ENCODE measurements at places on chromosomes 1 and 21.

GRCh38 chr1:26740023-26740634 is 44.3 kb downstream of the ARID1A start:
- DNase-seq: no peak

DNA sequence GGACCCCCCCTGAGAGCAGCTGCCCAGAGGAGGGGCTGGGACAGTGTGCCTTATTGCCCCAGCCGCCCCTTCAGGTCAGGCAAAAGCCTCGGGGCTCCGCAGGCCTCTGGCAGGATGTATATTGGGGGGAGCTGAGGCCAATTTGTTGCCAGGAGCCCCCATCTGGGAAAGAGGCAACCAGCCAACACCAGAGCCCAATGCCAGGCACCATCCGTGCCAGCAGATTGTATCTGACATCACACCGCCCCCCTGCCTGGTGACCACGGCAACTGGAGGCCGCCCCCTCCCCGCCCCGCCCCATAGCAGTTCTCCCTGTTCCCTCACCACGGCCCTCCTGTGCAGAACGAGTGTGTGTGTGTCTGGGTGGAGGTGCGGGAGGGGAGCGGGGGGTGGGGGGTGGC is 3.6 kb upstream of the PLEKHG5 start:
- no peak for DNase-seq

GRCh38 chr1:27153549-27153886 is 1.4 kb downstream of the SLC9A1 start:
- DNase-seq: no peak

DNA sequence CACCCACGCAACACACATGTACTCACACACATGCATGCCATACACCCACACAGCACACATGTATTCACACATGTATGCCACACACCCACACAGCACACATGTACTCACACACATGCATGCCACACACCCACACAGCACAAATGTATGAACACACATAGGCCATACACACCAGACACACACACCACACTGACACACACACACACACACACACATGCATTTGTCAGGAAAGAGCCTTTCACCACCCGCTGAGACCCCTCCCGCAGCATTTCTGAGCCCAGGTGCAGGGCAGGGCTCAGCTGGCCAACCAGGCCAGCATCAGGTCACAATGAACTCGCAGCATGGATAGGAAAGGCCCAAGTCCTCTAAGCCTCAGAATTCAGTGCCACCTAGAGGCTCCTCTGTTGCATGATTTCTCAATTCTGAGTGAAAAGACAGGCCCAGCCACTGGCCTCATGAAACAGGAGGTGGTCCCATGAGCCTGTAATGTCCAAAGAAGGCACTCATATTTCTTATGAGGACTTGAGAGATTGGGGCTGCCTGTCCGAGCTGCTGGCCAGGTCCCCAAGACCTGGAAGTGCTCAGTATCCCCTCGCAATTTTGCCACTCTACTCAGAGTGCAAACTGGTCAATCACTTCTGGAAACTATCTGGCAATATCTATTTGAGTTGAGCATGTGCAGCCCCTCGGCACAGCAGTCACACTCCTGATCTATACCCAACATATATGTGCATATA is 57.3 kb downstream of the PSMG1 start:
- no peak for DNase-seq

DNA sequence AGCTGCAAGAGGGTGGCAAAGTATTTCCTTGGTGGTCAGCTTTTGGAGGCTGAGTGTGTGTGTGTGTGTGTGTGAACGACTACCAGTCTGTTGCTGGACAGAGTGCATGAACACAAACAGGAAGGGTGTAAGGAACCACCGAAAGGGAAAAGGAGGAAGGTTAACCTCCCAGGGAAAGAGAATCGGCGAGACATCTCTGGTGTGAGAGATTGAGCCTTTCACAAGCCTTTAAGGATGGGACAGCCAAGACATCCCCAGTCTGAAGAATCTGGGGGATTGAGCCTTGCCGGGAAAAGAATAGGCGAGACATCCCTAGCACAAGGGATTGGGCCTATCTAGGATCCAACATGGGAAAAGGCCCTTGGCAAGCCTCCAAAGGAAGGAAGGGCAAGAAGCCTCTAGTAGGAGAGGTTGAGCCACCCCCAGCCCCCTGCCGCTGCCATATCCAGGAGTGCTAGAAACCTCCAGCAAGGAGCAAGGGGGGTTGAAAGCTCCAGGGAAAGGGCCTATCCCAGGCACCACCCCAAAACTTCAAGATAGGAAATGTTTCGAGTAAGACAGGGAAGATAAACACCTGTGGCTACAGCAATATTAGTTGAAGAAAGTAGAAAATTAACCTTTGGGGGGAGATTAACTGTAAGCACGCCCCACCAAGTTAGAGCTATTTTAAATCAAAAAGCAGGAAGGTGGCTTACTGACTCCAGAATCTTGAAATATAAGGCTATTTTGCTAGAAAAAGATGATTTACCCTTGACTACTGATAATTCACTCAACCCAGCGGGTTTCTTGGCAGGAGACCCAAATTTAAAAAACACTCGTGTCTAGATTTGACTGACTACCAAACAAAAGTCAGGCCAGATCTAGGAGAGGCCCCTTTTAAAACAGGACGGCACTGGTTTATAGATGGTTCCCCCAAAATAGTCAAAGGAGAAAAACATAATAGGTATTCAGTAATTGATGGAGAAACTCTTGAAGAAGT is 3.2 kb downstream of the TEX50 start:
- no peak for DNase-seq

DNA sequence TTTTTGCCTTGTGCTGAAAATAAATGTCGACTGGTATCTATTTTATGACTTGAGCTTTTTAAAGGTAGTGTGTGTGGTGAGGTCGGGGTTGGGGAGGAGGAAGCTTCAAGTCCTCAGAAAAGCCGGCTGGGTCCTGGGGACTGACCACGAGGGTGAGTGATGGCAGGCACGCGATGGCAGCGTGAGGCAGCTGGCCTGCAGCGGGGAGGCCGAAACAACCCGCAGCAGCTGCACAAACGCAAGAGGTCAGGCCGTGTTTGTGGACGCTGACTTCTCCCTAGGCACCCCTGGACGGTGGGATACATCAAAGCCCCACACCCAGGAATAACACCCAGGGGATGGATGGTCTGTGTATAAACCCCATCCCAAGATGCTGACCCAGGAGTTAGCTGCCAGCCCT is 51.4 kb downstream of the ZBTB18 start:
- no peak for DNase-seq

DNA sequence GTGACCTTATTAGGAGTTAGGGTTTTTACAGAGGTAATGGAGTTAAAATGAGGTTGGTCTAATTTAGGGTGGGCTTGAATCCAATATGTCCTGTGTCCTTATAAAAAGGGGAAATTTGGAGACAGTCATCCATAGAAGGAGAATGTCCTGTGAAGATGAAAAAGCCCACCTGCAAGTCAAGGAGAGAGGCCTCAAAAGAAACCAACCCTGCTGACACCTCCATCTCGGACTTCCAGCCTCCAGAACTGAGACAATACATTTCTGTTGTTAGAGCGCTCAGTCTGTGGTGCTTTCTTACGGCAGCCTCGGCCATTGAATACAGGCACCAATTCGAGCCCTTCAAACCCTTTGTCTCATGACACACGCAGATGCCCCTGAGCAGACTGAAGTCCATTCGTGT is 43.8 kb downstream of the ACTA1 start:
- DNase-seq: no peak

DNA sequence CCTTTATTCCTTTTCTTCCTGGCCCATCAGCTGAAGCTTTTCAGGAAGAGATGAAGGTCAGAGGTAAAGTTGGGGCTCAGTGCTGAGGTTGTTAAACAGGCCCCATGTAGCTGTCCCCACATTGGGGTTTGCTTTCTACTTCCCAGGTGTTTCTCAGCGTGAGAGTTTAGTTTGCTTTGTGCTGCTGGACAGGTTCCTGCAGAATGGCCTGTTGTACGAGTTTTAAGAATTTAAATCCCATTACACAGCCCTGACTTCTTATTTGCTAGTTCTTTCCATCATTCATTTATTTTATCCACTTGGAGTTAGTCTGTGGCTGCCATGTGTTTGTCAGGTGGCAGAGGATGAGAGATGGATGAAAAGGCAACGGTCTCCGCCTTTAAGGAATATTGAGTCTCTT is 19.2 kb downstream of the CTPS1 start:
- DNase-seq: no peak

Measured in epithelial cell of prostate (primary cell).